Effector memory CD4-positive, alpha-beta T cell (primary cell): ENCODE measurements at places on chromosomes 4 and X.

GRCh38 chr4:26524011-26524410 lies 33.7 kb upstream of the CCKAR start:
- DNase-seq, result no peak

- no peak for DNase-seq
These were observed 51.3 kb downstream of the UGT8 start for GRCh38 chr4:114649908-114650307.

DNA sequence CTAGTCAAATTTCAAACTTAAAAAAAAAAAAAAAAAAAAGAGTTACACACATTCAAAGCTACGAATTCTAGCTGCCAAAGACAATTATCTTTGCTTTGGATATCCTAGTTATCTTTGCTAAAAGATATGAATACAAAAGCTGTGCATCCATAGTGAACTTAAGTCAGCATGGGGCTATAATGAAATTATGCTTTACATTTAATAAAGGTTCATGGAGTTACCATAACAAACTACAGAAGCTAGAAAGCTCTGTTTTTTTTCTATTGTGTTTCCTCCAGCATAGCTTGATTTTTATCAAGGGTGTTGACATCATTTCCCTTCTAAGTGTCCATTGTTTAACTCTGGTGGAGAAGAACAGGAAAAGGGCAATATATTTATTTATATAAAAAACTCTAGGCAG lies 234.1 kb downstream of the ANKRD50 start:
- no peak for DNase-seq

DNA sequence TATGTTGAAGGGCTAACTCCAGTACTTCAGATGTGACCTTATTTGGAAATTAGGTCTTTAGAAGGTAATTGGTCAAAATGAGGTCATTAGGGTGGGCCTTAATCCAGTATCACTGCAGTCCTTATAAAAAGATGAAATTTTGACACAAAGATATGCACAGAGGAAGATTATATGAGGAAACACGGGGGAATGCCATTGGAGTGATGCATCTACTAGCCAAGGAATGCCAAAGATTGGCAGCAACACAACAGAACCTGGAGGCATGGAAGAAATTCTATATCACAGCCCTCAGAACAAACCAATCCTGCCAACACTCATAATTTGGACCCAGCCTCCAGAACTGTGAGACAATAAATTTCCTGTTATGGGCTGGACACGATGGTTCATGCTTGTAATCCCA lies 17.6 kb downstream of the TRIM61 start:
- DNase-seq, result no peak

GRCh38 chrX:132837967-132838366 lies 120.5 kb downstream of the HS6ST2 start:
- no peak for DNase-seq

DNA sequence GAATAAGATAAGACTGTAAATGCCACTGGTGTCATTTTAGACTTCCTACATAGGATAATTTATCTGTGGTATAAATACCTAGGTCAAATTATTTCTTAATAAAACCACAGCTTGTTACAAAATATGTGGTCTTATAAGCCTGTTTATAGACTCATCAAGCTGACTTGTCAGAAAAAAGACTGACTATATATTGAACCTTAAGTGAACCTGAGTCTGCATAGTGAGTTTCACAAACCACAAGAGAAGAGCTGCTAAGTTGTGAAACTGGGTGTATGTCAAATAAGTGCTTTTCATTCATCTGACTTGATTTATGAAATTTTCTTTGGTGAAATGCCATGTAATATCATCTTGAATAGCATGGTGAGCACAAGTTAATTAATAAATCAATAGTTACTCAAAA lies 48.4 kb upstream of the TMPRSS11A start:
- DNase-seq, result no peak

DNA sequence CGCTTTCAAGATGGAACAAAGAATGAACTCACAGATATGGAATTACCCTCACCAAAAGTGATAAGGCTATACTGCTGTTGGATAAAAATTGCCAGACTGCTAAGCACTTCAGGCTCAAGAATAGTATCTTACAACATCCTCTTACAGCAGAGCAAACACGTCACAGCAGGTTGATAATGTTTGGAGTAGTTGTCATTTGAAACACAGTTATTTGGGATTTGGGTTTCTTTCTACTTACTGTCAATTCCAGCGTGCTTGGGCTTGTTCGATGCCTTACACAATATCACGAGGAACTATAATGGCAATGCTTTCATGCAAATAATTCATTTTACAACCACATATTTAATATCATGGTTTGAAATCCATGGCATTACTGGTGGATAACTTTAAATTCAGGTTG lies 1223.7 kb upstream of the AGA start:
- DNase-seq, result no peak

DNA sequence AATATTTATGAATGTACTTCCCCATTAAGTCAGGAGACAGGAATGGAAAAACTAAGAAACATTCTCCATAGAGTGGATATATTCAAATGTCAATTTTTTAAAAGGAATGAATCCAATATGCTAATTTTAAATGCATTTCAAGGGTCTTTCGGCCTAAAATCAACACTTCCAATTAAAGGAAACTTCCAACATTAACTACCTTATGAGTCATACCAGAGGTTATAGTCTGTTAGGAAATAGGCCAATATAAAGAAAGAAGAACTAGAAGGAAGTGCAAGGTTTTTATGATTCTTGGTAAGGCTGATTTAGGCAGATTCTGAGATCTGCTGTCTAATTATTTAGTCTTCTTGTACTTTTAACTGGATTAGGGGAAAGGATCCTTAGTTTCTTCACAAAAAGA lies 260.1 kb upstream of the EDNRA start:
- DNase-seq, result no peak

DNA sequence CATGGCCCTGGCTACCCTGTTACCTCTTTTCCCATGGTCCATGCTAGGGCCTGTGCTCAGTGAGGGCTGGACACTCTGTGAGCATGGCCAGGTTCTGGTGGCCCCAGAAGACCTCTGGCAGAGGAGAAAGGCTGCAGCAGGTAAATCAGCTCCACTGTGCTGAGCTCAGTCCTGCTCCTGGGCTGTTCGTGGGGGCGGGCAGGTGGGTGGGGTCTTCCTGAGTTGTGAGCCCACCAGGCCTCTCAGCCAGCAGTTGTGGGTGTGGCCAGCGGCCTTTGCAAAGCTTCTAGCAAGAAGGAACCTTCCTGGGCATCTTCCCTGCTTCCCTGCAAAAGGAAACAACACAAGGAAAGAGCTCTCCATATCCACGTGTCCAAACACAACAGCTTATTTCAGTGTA lies 85.3 kb upstream of the STX18 start:
- DNase-seq, result no peak

DNA sequence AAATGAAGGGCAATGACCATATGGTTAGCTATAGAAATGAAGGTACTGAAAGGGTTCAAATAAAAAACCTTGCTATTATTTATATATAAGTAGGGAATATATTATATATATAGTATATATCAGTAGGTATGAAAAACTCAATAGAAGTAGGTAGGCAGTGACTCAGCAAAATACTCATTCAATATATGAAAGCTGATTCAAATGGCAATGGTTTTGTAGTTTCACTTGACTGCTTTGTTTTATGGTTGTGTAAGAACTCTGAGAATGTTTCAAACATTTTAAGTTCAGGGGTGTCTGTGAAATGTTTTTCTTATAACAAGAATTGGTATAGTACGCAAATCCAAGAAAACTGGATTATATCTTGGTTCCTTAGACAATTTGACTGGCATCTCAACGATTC lies 4.1 kb downstream of the ZNF280C start:
- no peak for DNase-seq

- DNase-seq, result no peak
These were observed 46.1 kb upstream of the HCCS start for GRCh38 chrX:11064851-11065600.

GRCh38 chr4:113636438-113636818 lies 125.1 kb downstream of the CAMK2D start:
- DNase-seq, result no peak

- no peak for DNase-seq
These were observed 129.3 kb upstream of the PGRMC2 start for GRCh38 chr4:128416921-128417320.

GRCh38 chrX:19865567-19866363 lies 21.6 kb downstream of the SH3KBP1 start:
- DNase-seq, result no peak
